Stimulated activated CD4-positive, alpha-beta T cell treated with anti-CD3 and anti-CD28 coated beads, Interleukin-2, amount 100 ng/mL, for 24 hours (primary cell): ENCODE measurements at places on chromosomes 1 and 21.
A peak's percentile ranks its signal among the peaks of the same experiment; 100 is the strongest.

- DNase-seq, result no peak
Observed at GRCh38 chr21:31443736-31444521, 99.9 kb upstream of the TIAM1 start.

DNA sequence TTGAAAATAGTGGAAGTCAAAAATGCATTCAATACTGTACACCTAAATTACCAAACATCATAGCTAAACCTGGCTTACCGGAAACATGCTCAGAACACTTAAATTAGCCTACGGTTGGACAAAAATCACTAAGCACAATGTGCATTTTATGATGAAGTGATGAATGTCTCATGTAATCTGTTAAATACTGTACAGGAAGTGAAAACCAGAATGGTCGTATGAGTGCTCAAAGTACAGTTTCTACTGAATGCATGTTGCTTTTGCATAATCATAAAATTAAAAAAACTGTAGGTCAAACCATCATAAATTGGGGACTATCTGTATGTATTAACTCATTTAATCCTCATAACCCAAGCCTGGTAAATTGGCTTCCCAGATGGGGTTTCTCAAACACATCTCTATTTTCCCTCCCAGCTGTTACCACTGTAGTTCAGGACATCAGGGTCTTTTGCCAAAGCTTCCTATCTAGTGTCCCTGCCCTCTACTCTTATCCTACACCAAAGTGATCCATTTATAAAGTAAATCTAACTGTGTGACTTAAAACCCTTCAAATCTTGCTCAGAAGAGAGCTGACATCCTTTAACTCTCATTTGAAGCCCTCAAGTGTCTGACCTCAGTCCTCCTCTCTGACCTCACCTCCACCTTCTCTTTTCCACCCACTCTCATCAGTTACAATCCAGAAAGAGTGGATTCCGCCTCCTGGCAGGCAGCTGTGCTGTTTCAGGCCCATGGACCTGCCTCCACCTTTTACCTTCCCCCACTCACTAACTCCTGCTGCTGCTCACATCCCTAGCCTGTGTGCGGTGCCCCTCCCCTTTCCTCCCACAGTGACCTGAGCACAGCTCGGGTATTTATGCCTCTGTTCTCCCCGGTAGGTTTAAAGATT, 356.4 kb upstream of the ST6GALNAC5 start:
- DNase-seq, result peak; percentile 5

GRCh38 chr1:3907621-3908165, 7.6 kb upstream of the C1orf174 start:
- no peak for DNase-seq

DNA sequence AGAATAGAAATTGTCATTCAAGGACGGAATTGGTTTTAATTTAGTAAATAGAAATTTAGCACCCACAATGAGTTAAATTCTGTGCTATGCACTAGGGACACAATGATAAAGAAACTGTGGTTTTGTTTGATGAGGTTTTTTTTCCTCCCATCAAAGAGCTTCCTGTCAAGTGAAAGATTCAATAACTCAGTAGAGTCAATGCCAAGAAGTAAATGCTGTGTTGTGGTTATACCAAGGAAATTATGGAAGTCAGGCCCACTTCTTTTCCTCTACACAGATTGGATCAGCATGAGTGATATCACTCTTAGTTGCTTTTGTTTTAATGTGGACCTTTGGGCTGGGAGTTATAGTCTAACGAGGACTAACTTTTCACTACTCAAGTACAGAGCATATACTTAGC, 1269.6 kb upstream of the ADGRL2 start:
- DNase-seq, result no peak

DNA sequence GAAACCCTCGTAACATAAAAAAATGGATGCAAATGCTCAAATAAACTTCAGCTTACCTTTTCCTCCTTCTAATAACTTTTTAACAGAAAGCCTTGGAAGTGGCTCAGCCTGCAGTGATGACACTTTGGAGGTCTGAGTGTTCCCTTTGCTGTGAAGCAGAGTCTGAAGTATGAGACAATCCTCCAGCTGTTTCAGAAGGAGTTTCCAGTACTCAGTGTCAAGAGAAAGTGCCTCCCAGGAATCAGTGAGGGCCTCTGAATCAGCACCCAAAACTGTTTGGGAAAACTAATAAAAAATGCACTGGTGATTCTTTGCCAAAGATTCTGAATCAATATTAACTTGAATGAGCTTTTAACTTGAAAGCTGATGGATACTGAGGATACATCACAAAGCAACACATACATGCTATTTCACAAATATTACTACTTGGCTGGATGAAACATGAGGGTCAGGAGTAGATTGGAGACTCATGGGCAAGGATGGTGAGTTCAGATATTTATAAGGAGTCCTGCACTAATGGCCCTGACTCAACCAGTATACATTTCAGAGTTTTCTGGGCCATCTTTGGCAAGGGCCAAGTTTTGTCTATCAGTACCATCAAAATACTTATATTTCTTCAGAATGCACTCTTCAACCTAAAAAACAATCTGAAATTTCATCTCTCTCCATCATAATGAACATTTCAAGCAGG, 77.0 kb downstream of the IARS2 start:
- DNase-seq, result no peak
